ENCODE measurements at places on chromosomes 7 and 10.

GRCh38 chr10:99358101-99358500, 28.9 kb downstream of the CNNM1 start:
- no peak for DNase-seq

DNA sequence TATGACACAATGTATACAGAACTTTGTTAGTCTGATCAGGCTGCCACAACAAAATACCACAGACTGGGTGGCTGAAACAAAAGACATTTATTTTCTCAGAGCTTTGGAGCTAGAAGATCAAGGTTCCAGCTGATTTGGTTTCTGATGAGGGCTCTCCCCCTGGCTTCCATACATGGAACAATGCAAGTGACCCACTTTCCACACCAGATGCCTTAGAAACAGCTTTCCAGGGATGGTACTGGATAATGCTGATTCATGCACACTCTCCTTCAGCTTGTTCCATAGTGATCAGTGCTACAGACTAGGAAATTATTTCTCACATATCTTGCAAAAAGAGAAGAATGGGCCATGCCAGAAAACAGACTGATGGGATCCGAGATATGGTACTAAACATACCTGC, 1274.9 kb upstream of the SORCS1 start:
- DNase-seq: no peak

- DNase-seq: no peak
These were observed 19.2 kb downstream of the SFTPA1 start for GRCh38 chr10:79629955-79630327.

- DNase-seq: no peak
These were observed 44.0 kb upstream of the COL13A1 start for GRCh38 chr10:69757553-69758309.

GRCh38 chr7:46886669-46887374, 695.1 kb downstream of the TNS3 start:
- DNase-seq: no peak

GRCh38 chr10:27783660-27784059, 38.0 kb upstream of the MKX start:
- DNase-seq: no peak

DNA sequence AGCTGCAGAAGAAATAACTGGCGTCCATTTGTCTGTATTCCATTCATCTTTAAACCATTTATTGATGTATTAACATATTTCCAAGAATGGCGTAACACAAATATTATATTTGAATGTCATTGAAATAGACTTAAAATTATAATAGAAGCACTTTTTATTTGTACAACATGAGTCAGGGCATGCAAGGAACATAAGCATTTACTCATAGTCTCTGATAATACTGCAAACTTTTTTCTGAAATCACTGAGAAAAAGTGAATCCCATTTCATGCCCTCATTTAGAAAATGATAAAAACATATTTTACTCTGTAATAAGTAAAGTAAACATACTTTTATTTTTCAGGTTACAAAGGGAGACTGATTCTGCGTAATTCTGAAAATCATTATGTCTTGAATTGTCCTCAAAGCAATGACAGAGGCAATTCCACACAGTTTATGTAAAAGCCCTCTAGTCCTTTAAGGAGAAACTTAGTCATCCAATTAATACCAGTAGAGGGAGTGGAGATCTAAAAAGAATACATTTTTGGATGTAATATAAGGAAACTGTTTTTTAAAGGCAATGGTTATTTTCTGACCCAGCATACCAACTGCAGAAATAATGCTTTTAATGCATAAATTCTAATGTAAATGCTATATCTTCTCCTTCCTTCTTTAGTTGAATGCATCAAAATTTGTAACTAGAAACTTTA, 58.1 kb downstream of the AGMO start:
- DNase-seq: no peak

- no peak for DNase-seq
These were observed 42.9 kb upstream of the TRIM24 start for GRCh38 chr7:138417078-138417700.

DNA sequence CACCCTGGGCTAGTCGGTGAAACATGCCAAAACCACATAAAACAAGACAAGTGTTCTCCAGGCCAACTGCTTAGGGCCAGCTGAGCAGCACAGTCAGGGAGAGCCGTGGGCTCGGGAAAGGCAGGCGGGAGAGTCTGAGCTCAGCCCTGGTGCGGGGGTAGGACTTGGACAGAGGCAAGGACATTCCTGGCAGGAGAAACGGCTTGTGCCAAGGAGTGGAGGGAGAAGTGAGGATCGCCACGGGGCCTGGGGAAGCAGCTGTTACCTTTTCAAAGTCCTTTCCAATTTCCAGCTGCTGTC, 4.2 kb downstream of the ELN start:
- DNase-seq: no peak

DNA sequence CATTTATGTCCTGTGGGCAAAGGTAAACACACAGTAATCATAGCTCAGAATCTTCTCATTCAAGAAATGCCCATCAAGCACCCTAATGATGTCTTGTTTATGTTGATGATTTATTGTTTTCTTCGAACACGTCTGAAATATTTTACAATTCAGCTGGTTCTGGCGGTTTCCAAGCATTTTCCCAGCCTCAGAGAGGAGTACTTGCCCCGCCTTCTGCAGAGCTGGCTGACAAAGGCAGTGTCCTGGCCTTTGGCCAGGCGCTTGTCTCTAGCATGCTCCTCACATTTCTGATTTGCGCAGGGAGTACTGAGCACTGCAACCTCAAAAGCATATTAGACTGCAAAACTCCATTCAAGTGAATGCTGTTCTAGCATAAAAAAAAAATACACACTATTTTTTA, 314.2 kb upstream of the GNAI1 start:
- peak; percentile 84 for DNase-seq

DNA sequence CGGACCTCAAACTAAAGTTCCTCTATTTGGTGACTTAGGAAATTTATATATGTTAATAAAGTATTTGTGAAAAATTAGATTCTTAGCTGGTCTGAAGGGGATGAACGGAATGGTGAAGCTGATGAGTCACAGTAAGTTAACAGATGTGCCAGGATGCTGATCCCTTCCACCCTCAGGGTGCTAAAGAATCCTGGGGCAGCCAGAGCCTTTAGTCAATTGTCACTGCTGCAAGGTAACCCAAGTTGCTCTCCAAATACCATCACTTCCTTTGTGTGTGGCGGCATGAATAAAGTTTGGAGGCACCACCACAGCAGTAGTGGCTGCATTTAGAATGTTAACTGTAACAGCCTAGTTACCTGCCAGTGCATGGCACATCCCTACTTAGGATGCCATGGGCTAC, 222.6 kb upstream of the PPP1R3A start:
- DNase-seq: no peak

DNA sequence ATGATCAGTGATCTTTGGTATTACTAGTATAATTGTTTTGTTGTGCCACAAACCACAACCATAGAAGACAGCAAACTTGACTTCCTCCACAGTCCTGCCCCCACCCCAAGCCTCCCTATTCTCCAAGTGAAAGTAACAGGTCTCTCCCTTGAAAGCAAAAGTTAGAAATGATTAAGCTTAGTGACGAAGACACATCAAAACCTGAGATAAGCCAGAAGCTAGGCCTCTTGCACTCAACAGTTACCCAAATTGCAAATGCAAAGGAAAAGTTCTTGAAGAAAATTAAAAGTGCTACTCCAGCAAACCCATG, 7.5 kb downstream of the SAR1A start:
- DNase-seq: no peak

GRCh38 chr7:124758327-124758726, 7.3 kb downstream of the GPR37 start:
- DNase-seq: no peak

GRCh38 chr7:102424787-102425218, 8.6 kb upstream of the ORAI2 start:
- no peak for DNase-seq

- no peak for DNase-seq
These were observed 141.8 kb downstream of the C7orf25 start for GRCh38 chr7:42770114-42770513.

DNA sequence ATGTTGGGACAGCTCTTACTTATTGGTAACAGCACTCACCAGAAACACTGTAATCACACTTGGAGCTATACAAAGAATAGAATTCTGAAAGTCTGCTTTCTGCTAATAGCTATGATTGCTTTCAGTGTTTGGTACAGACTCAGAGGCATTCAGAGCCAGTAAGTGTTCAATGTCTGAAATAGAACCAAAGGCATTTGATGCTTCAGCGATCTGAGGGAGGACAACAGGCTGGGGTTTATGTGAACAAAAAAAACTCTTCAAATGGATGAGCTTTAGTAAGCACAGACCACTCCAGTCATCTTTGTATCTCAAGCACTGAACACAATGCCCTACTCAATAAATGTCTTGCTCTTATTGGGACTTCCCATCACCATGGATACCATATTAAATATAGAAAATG, 322.8 kb upstream of the GRM3 start:
- DNase-seq: no peak

- peak; percentile 100 for DNase-seq
These were observed at the start of gene TMEM209 for GRCh38 chr7:130205084-130205947. TMEM209 (minus strand) TSS chr7:130205406; CDS start chr7:130205375, 31 bp downstream.

GRCh38 chr10:70352401-70353097, 29.9 kb downstream of the LRRC20 start:
- no peak for DNase-seq

- no peak for DNase-seq
These were observed 14.3 kb downstream of the KLLN start for GRCh38 chr10:87849001-87849400.

- no peak for DNase-seq
These were observed 33.8 kb downstream of the GFRA1 start for GRCh38 chr10:116239229-116239628.

- no peak for DNase-seq
These were observed 79.9 kb upstream of the THSD7A start for GRCh38 chr7:11911900-11912299.

- DNase-seq: no peak
These were observed 119.7 kb downstream of the ABLIM1 start for GRCh38 chr10:114538181-114538906.

- no peak for DNase-seq
These were observed 28.8 kb upstream of the HECTD2 start for GRCh38 chr10:91381257-91381891.

DNA sequence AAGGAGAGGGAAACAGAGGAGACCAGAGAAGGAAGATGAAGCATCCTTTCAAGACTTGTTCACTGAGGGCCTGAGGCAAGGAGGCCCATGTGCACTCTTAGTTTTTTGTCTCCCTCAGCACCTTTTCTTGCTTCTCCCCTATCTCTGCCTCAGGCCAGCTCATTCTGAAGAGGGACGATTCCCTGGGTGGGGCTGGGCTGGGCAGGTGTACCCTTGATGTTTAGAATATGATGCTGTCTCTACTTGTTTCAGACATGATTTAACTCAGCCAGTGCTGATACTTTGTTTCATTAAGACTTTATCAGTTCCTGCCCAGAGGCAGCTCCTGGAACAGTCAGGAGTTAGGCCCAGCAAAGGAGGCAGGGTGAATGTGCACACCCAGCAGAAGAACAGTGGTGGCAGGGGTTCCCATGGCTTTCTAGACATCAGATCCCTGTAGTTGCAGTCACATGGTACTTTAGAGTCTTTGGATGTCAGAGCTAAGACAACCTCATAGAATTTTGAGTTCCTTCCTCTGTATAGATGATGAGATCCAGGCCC, 3.4 kb downstream of the PRXL2A start:
- DNase-seq: no peak

DNA sequence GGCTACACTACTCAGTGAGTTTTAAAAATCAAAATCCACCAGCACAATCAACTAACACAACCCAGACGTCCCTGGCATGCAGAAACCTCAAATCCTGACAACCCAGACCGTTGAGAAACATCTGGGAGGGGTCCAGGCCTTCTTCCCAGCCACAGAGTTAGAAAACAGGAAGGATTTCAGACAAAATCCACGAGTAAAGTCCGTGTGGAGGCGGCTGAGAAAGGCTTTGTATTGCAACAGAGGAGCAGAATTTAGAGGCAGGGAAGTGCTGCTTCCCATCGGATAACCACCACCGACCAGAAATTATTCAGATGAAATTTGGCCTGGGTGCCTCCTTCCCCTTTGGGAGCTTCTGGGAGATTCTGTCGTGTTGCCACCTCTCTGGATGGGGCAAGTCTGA, 61.5 kb downstream of the TNS3 start:
- DNase-seq: no peak

- peak; percentile 95 for DNase-seq
These were observed 212.0 kb upstream of the TBX20 start for GRCh38 chr7:35465791-35466336.

DNA sequence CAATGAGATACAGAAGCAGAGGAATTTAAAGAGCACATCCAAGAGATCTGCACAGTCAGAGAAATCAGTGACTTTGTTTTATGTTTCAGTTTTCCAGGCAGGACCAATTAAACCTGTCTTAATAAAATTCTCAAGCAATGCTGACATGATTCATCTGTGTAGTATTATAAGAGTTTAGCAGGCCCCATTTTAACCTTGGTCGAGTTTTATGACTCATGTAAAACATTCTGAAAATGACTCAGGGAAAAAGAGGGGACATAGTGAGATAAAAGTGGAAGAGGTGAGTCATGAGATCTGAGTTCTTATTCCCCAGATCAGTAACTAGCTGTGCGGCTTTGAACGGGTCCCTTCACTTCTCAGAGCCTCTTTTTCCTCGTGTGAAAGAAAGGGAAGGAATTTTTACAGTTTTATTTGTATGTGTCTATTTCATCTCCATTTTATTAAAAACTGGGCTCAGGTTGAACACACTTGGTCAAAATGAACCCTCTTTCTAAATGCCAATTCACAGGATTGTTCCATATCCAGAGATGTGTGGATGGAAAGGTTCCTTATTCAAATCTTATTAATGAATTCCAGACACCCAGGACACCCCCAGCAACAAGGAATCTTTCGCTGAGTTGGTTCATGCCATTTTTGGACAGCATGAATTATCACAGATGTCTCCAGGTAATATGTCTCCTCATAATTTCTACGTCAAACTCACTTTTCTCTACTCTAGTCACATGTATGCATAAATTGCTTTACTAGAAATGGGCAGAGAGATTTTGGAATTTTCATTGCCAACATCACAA, 143.2 kb downstream of the JAZF1 start:
- DNase-seq: no peak

GRCh38 chr7:3937146-3937545, 636.1 kb downstream of the SDK1 start:
- DNase-seq: no peak

- DNase-seq: peak; percentile 8
These were observed 61.1 kb downstream of the JCAD start for GRCh38 chr10:29998142-29998808.

- DNase-seq: no peak
These were observed 213.0 kb upstream of the PLXNA4 start for GRCh38 chr7:132789281-132789680.

DNA sequence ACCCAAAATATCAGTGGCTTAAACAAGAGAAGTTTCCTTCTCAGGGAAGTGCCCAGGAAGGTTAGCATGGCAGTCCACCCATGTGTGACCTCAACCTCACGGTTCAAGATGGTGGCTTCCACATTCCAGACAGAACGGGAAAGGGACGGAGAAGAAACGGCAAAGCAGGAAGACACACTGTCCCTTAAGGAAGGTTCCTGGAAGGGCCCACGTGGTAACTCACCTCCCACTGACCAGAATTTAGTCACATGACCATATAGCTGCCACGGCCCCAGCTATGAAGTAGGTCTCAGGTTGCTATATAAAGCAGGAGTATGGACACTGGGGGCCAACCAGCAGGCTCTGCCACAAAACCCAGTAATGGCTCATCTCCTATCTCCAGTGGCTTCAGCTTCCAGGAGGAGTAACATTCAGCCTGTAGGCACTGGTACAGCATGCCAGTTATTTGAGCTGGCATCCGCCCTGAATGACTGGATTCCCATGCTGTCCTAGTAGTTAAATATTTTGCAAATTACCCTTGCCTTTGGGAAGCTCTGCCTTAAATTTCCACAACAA, 278.5 kb upstream of the KLF14 start:
- no peak for DNase-seq
